Putamen (tissue), 1 donor: ENCODE measurements at places on chromosomes 5 and 9.

DNA sequence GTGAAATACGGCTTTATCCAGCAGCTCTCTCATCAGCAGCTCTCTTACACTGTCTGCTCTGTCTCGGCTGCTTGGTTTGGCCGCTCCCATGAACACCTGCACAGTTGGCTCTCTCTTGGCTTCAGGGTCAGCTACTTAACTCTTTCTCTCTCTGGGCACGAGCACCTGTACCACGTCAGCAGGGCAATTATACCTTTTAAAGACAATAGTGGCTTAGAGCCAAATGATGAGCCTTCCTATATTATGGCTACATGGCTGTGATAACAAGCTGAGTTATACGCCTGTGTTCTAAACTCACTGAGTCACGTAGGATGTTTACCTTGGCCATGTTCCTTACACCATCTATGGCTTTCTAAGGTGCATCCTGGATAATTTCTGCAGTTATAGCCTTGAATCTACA is 69.2 kb upstream of the CTNND2 start:
- no peak for DNase-seq

GRCh38 chr5:15796096-15796495 is 296.1 kb downstream of the FBXL7 start:
- DNase-seq: no peak

DNA sequence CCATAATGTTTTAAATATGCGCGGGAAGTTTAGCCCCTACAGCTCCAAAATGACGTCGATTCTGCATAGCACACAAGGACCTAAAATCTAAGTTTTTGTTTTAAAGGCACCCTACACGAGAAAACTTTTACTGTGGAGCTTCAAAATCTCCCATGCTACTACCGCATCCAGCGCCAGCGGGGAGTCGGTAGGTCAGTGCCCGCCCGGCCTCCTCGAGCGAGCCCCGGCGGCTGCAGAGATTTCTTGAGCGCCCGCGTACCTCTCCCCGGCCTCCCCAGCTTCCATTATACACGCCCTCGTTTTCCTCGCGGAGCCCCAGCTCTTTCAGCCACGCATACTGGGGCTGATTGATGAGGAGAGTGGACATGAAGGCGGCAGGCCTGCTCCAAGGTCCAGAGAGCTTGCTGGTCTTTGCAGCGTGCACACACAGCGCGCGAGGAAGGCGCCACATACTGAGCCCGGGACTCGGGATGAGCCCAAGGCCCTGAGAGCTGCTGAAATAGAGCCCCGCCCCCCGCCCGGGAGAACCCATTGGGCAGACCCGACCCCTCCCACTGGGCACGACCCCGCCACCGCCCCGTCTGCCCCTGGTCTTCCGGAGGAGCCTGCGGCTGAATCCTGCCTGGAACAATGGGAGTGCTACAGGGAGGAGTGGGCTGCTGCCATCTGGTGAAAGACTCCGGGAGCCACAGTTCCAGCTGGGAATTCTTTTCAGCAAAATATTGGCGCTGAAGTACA is at the start of gene ALDH7A1:
Gene ALDH7A1, minus strand, starts transcription at position 472 of the 738 bp plus-strand sequence. Its CDS starts 21 bp downstream, at position 451.
- peak; percentile 90 for DNase-seq

DNA sequence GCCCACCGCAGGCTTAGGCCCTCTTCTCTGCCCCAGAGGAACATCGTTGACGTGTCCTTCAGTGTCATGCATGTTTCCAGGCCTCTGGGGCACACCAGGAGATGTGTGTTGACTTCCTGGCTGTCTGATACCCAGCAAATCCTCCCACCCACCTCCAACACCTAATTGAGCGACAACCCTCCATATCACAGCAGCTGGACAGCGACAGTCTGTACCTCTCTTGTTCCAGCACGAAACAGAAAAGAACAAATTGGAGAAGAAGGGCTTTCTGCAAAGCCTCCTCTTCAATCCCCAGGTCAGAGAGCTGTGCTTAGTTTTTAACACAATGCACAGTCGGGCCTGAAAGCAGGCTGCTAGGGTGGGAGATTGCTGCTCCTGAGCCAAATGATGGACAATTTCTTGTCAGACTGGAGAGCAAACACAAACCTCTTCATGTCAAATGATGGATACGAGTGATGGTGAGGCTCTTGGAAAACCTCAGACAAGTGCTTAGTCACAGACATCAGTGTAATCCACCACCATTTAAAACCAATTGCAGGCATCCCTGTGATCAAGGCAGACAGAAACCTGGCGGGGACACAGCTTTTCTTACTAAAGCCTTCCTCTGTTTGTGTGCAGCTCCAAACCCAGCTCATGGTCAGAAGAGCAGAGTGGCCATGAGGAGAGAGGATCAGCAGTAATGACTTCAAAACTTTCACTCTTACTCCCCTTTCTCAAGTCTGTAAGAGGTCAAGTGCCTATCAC is 110.6 kb downstream of the EBF1 start:
- no peak for DNase-seq

- no peak for DNase-seq
Observed at GRCh38 chr9:126261584-126262356, 64.9 kb upstream of the MVB12B start.

GRCh38 chr5:180959661-180960060 is 29.0 kb upstream of the BTNL3 start:
- no peak for DNase-seq

DNA sequence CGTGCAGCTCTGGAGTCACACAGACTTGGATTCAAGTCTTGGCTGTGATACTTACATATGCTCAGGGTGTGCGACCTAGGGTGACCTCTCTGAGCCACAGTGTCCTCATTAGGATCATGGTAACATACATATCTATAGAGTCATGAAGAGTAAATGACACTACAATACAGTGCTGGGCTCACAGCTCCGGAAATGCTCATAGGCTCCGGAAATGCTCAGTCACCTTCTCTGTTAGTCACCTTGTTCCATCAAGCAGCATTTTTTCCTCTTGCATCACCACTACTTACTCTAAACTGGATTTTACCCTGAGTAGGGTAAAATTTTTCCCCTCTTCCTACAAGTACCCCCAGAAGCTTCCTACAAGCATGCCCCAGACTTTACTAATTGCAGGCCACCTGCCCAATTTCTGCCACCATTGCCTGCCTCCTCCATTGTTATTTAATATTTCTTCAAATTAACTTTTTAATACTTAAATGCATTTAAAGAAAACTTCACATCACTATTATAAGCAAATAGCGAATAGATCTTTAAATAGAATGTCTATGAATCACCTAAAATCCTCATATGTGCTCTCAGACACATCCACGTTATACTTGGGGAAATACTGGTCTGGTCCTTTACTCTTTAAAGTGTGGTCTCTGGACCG is 147.6 kb upstream of the SPRY4 start:
- no peak for DNase-seq

DNA sequence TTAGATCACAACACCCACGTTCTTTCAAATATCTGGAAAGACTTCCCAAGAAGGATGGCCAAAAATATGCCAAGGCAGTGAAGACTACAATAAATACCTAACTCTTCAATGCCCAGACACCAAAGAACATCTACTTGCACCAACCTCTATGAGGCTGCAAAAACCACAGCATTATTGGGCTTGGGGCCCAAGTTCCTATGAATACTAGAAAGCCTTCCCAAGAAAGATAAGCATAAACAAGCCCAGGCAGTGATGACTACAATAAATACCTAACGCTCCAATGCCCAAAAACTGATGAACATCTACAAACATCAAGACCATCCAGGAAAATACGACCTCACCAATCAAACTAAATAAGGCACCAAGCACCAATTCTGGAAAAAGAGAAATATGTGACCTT is 41.3 kb downstream of the AP3B1 start:
- no peak for DNase-seq

DNA sequence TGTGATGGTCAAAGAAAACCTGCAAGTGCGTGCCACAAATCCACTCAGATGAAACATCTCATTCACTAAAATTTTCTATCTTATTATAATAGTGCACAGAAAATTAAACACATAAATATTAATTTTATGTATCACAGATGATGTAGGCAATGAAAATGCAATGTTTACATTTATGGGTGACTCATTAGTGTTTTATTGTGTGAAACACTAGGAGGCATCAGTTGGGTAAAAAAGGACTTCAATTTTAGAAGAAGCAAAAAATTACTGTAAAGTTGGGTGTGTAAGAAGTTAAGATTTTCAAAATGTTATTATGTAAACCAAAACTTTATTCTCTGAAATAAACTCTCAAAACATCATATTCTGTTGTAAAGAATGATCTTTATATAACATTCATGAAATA is 4.0 kb downstream of the MEF2C start:
- no peak for DNase-seq

DNA sequence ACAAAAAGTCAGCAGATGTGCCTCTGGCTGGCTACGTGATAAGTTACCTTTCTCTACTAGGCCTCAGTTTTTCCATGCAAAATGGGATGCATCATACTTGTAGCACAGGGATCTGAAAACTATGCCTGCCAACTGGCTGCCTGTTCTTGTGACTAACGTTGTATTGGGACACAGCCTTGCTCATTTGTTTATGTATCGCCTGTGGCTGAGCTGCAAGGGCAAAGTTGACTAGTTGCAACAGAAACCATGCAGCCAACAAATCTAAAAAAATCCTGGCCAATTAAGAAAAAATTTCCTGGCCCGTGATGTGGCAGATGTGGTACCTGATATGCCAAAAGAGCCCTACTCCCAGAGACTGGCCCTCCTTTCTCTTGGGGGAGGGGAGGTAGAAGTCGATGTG is 131.3 kb downstream of the SEC61B start:
- DNase-seq: no peak

- no peak for DNase-seq
Observed at GRCh38 chr9:69460012-69460411, 135.0 kb downstream of the ENTREP1 start.

DNA sequence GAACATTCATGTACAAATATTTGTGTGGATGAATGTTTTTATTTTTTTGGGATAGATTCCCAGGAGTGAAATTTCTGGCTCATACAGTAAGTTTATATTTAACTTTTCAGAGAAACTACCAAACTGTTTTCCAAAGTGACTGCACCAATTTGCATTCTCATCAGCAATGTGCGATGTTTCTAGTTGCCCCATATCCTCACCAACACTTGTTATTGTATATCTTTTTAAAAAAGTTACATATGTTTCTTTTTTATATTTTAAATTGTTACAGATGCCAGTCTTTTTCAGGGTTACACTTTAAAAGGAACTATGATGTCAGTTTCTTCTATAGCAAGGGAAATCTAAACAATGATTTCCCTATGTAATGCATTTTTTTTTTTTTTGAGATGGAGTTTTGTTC is 49.1 kb upstream of the SEMA4D start:
- no peak for DNase-seq

- no peak for DNase-seq
Observed at GRCh38 chr5:103108086-103108485, 11.9 kb downstream of the GIN1 start.

DNA sequence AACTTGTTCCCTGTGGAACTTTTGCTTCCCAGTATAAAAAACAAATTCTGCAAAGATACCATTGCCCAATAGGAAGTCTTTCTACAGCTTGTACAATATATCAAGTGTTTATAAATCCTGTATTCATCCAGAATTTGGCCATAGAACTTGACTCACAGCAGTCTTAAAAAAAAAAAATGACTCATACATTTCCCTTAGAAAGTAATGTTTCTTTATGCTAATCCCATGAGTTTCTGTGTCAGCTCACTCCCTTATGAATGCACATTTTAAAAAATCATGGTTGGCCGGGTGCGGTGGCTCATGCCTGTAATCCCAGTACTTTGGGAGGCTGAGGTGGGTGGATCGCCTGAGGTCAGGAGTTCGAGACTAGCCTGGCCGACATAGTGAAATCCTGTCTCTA is 89.3 kb upstream of the DMRT1 start:
- no peak for DNase-seq

DNA sequence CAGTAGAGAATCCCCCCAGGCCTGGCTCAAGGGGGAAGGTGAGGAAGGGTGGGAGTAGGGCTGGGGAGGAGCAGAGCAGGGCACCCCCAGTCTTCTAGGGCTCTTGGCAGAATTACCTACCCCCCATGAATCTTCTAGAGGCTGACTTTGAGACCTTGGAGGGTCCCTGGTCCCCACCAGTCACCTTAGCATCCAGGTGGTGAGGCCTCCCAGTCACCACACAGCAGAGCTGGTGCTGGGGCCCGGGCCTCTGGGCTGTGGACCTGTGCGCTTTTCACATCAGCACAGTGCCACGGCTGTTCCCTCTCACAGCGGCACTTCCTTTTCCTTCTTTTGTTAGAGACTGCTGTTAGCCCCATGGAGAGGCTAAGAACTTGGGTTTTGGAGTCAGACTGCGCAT is 148.6 kb upstream of the PITX1 start:
- DNase-seq: no peak

- DNase-seq: no peak
Observed at GRCh38 chr9:25010027-25010662, 464.4 kb upstream of the IZUMO3 start.

GRCh38 chr9:90858457-90858901 is 56.9 kb downstream of the SYK start:
- DNase-seq: no peak
